ENCODE measurements at places on chromosomes 3 and 15.

DNA sequence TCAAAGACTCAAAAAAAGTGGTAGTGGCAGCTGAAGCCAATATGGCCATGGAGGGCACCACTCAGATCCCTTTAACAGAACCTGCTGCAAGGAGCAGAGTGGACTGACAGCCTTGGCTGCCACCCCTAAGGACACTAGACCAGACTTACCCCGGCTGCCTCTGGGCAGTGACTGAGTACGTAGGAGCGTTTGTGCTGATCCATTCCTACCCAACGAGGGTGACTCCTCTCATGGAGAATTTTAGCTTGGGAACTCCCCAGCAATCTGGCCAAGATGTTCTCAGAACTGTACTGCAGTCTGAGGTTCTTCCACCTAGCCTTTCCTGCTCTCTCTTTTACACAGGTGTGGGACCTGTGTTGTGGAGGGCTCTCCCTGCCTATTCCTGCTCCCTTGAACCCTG lies 22.1 kb downstream of the CLEC3B start:
- DNase-seq, result no peak

GRCh38 chr15:39153058-39153714 lies 427.7 kb upstream of the THBS1 start:
- no peak for DNase-seq

GRCh38 chr3:183449391-183449790 lies 21.0 kb upstream of the MCF2L2 start:
- no peak for DNase-seq

GRCh38 chr15:35182841-35183479 lies 97.9 kb upstream of the NANOGP8 start:
- no peak for DNase-seq

- DNase-seq, result no peak
Measured at GRCh38 chr3:13009132-13009945, 63.9 kb downstream of the IQSEC1 start.

- no peak for DNase-seq
Measured at GRCh38 chr15:66848116-66848515, 146.1 kb downstream of the SMAD6 start.

- DNase-seq, result no peak
Measured at GRCh38 chr15:83710452-83710851, 56.5 kb downstream of the ADAMTSL3 start.

GRCh38 chr3:107395066-107395465 lies 17.8 kb downstream of the CCDC54 start:
- DNase-seq, result no peak

- no peak for DNase-seq
Measured at GRCh38 chr3:170802164-170803151, 67.5 kb downstream of the RPL22L1 start.

- no peak for DNase-seq
Measured at GRCh38 chr3:176951586-176952292, 245.5 kb downstream of the TBL1XR1 start.

GRCh38 chr3:101995371-101996046 lies 146.2 kb downstream of the NFKBIZ start:
- DNase-seq, result no peak

GRCh38 chr3:50372349-50372748 lies 13.0 kb upstream of the TMEM115 start:
- DNase-seq, result no peak

DNA sequence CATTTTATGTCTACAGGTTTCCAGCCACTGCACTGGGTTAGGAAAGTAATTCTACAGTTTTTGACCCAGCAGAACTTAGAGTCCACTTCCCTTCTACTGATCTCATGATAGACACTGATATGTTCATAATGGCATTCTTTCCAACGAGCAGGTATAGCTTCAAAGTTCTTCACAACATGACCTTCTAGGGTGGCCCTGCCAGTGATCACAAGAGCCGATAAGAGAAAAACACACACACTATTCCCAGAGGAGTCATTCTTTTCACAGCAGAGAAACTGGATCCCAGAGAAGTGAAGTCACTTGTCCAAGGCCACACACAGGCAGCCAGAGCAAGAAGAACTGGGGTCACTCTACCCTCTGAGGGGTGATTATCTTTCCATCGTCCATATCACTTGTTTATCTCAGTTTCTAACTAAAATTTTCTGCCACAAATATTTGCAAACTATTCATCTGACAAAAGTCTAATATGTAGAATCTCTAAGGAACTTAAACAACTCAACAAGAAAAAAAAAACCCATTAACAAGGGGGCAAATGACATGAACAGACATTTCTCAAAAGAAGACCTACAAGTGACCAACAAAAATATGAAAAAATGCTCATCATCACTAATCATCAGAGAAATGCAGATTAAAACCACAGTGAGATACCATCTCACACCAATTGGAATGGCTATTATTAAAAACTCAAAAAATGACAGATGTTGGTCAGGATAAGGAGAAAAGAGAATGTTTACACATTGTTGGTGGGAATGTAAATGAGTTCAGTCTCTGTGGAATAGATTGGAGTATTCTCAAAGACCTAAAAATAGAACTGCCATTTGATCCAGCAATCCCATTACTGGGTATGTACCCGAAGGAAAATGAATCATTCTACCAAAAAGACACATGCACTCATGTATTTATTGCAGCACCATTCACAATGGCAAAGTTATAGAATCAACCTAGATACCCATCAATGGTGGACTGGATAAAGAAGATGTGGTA lies 31.5 kb downstream of the SPTSSB start:
- DNase-seq, result no peak

DNA sequence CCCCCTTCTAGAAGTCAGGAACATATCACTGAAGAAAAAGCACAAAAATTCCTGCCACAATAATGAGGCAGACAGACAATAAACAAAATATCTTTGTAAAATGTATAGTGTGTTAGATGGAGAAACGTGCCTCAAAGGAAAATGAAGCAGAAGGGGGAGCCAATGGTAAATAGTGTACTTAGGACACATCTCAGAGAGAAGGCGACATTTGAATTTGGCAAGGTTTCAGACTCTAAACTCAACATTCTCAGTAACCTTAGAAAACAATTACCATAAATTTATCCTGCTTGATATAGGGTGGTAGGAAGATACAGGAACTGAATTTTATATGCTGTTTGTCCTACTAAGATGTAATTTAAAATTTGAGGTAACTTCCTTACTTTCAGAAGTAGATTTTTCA lies 52.6 kb upstream of the PTX3 start:
- DNase-seq, result no peak

DNA sequence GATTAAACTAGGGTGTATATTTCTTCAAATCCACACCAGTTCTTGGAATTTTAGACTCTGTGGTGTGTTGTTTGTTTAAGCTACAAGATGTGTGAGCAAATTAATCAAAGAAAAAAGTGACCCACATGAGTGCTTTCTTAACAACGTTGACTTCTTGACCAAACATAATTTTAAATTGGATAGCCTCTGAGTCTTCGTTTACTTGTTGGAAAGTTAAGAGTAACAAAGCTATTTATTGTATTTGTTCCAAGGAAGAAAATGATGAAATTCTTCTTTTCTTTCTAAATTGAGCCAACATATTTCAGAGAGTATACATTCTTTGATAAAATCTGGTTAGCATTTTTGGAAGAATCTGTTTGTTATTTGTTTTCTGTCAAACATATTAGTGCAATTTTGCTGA lies 99.9 kb upstream of the IGSF10 start:
- DNase-seq, result no peak

DNA sequence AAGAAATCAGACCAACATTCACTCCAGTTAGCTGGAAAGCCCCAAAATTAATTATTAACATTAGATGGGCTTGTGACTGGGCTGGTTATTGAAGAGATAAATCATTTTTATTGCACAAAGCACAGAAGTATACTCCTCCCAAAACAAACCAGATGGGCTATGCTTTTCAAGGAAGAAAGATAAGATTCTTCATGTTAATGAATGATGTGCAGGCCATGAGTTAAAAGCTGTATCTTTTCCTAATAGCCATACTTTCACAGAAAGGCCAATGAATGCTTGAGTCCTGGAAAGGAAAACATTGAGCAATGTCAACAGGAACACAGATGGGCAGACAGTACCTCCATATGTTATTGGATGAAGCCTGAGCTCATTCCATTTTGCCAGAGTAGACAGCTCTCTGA lies 55.4 kb downstream of the OCA2 start:
- no peak for DNase-seq

GRCh38 chr3:116834816-116835215 lies 125.2 kb downstream of the TUSC7 start:
- DNase-seq, result no peak

DNA sequence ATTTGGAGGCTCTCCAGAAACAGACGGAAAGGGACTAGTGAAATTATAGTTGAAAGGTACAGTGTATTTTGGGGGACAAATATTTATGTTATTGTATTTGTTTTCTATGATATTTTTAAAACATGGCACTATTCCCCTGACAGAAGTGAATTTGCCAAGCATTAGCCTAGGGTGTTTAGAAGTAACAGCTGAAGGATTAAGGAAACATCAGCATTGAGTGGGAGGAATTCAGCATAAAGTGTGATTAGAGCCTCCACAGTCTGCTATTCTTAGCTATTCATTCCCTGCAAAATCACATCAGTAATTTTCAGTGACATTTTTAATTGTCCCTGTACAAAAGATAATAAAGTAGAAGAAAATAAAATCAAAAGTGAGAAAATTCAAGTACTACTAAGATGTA lies 231.4 kb downstream of the ROBO2 start:
- DNase-seq, result no peak

- no peak for DNase-seq
Measured at GRCh38 chr3:138326866-138327595, 2.6 kb downstream of the NME9 start.

DNA sequence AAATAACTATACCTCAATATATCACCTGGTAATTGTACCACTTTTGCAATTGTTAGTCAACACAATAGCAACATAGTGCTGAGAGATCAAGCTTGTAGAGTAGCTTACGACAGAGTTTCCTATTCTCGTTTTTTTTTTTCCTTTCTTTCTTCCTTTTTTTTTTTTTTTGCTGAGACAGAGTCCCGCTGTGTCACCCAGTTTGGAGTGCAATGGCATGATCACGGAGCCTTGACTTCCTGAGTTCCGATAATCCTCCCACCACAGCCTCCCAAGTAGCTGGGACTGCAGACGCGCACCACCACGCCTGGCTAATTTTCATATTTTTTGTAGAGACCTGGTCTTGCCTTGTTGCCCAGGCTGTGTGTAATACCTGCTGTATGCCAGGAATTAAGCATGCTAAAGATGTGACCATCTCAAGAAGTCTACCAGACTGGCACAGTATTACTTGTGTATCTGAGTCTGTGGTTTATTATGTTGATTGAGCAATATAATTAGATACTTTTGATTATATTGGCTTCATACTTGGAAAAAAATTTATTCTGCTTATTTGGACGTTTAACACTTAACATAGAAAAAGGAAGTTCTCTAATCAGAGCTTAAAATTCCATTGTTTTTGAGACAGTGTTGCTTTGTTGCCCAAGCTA lies 3.0 kb downstream of the SELENOT start:
- no peak for DNase-seq

DNA sequence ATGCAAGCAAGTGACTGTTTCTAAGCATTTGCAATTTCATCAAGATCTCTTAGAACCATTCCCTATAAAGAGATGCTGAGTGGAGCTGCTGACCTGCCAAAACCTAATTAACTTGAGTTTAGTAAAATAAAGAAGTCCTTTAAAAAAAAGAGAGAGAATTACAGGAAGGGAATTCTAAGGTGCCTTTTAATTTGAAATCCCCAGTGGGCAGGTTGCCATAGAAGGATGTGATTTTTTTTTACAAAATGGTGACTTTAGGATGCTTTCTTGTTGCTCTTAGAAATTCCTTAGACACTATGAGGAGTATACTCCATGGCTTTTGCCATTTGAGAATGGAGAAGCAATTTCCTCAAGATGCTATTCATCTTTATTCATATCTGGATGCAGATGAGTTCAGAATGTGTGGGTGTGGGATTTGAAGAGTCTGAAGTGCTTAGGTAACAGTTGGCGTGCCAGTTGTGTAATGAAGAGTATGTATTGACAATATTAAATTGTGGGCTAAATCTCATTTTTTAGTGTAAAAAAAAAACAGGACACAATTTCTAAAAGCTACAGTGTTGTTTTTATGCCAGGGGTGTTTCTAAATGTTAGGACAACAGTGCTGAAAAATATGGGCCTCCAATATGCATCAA lies 13.6 kb downstream of the LRRC3B start:
- DNase-seq, result no peak

DNA sequence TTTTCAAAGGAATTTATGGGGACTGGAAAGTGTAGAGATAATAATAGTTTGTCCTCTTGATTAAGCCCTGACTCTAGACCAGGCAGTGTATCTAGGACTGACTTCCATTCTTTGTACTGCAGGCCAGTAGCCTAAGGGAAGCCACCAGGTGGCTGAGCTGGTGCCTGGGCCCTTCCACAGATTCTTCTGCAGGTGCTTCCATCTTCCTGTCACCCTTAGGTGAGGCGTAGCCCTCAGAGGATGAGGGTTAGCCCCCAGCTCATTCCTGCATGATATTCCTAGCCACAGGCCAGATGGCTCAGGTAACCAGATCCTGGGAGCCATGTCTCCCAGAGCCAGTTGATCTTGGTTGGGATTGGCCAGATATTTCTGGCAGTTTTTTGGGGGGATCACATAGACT lies 169.0 kb upstream of the IL12A start:
- no peak for DNase-seq

GRCh38 chr3:99545941-99546580 lies 92.3 kb upstream of the COL8A1 start:
- no peak for DNase-seq

- no peak for DNase-seq
Measured at GRCh38 chr15:89004726-89005030, 83.6 kb upstream of the ABHD2 start.

All from stimulated activated CD8-positive, alpha-beta memory T cell treated with anti-CD3 and anti-CD28 coated beads, Interleukin-15, amount 100 ng/mL, for 1 hour (primary cell).